Epithelial cell of prostate (primary cell): ENCODE measurements at places on chromosomes 6 and 20.

- no peak for DNase-seq
Observed at GRCh38 chr6:136783021-136783420, 9.3 kb downstream of the MAP3K5 start.

- DNase-seq = no peak
Observed at GRCh38 chr20:58711266-58712051, 18.9 kb downstream of the NPEPL1 start.

GRCh38 chr6:40996591-40997233 is 42.3 kb downstream of the UNC5CL start:
- no peak for DNase-seq

GRCh38 chr20:48614593-48615274 is 213.1 kb downstream of the PREX1 start:
- DNase-seq = no peak

DNA sequence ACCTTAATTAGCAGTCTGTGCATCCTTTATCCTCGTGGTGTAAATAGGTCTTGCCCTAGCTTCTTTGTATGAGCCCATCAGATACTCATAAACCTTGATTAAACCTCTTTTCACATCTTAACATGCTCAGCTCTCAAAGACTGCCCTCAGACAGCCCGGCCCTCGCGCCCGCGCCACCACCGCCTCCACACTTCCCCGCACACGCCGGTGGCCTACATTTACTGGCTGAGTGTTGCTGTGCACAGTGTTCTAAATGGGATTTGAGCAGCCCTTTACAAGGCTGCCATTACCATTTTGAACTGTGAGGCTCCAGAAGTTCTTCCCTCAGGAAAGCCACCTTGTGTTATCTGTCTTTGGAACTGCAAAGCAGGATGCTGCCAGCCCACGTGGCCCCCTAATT is 63.0 kb upstream of the INSM1 start:
- DNase-seq = no peak

- no peak for DNase-seq
Observed at GRCh38 chr20:18513208-18513607, 5.5 kb downstream of the SEC23B start.
